ENCODE measurements at places on chromosomes 13 and 19. TPM values are rescaled to one million over a fixed set of nuclear protein-coding genes. Genes with fewer than 3 reads are reported as not detected.

The NLRP7 gene
- total RNA-seq: not detected

The PRR22 gene
- 2.5 TPM for total RNA-seq

The POLR1D gene
- total RNA-seq: 155 TPM

The RABAC1 gene
- 257 TPM for total RNA-seq

The SERTM1 gene
- not detected for total RNA-seq

The ATP4A gene
- total RNA-seq: not detected

The RHPN2 gene
- total RNA-seq: 68.5 TPM

Data from A549 treated with ZK216348 at 1 μM for 4 hours (cell line).